ENCODE measurements at places on chromosomes 6 and 20.

- no peak for DNase-seq
Observed at GRCh38 chr6:135423649-135424128, 73.9 kb downstream of the AHI1 start.

DNA sequence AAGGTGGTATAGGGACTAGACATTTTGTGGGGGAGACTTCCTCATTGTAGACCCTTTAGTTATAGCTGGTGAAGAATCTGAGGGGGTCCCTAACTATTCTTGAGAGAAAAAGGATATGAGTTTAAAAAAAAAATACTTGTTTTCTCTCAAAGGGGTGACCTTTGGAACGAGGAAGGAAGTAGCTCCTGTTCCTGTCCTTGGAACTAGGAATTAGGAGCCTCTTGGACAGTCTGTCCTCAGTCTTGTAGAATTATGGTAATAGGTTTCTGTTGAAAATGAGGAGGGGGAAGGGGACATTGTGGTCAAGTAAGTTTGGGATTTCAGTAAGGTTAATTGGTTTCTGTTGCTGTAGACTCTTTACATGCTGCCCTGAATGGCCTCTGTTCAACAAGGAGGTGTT, 56.5 kb downstream of the PLEKHG1 start:
- no peak for DNase-seq

DNA sequence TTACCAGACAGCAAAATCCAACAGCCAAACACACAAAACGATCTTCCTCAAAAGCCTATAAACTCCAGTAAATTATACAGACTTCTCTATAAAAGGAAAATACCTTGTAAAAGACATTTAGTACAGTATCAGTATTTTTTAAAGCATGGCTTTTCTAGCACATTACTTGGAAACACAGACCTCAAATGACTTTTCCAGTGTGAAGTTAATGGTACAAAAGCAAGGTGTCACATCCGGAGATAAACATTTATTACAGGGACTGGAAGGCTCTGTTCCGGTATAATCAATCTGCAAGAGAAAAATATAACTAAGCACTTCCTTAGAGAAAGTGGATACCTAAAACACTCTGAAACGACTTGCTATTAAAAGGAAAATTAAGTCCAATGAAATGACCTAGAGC, 17.1 kb downstream of the TMEM30A start:
- no peak for DNase-seq

GRCh38 chr6:3633711-3634110, 117.8 kb downstream of the PXDC1 start:
- no peak for DNase-seq

DNA sequence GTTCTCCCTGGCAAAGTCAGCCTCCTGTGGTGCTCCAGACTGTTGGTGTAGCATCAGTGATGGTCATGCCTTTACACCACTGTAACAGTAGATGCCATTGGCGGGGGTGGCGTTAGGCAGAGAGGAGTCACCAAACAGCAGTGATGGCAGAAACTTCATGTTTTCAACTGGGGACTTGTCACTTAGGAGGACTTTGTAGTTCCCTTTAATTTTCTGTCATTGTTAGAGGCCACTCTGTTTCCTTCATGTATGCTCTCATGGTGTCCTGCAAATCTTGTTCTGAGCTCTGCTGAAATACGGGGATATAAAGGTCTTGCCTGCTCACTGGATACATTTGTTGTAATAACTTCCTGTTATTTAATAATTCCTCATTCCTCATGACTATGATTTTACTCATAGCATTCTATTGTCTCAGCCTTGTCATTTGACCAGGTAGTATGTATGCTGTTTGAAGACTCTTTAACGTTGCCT, 4.6 kb downstream of the MAP3K4 start:
- no peak for DNase-seq

DNA sequence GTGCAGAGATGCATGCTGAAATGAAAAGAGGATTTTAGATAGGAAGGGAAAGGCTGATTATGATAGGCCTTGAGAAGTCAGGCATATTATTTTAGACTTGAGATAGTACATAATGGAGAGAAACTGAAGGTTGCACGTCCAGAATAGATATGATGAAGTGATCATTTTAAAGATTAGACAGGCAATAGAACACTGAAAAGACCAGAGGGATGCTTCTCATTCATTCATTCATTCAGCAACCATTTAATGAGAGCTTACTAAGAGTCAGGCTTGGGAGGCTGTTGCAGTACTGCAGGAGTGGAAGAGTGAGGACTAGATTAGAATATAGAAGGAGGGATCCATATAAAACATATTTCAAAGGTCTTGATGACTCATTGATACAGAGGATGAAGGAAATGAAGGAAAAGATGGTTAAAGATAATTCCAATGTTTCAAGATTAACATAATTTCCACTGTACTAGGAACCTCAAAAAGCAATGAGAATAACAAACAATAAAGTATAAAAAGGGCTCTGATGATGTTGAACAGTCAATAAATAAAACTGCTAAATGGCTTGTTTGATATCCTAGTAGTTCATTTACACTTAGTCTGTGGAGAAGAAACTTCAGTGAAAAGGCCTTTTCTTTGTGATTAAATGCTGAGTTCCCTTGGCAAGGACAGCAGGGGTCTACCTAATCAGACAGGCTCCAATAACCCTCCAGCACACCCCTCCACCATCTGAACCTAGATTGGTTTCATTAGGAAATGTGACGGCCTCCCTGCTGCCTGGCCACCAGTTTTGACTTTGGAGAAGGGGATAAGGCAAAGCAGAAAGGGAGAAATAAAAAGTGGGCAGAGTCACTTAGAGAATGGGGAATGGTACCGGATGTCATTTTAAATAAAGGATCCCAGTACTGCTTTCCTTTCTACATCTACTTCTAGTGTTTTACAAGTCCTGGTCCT, 5.3 kb upstream of the FBXO9 start:
- DNase-seq: no peak

GRCh38 chr6:130470766-130471165, 104.9 kb downstream of the TMEM200A start:
- DNase-seq: no peak

- DNase-seq: no peak
Observed at GRCh38 chr6:22737331-22737730, 168.0 kb downstream of the HDGFL1 start.

DNA sequence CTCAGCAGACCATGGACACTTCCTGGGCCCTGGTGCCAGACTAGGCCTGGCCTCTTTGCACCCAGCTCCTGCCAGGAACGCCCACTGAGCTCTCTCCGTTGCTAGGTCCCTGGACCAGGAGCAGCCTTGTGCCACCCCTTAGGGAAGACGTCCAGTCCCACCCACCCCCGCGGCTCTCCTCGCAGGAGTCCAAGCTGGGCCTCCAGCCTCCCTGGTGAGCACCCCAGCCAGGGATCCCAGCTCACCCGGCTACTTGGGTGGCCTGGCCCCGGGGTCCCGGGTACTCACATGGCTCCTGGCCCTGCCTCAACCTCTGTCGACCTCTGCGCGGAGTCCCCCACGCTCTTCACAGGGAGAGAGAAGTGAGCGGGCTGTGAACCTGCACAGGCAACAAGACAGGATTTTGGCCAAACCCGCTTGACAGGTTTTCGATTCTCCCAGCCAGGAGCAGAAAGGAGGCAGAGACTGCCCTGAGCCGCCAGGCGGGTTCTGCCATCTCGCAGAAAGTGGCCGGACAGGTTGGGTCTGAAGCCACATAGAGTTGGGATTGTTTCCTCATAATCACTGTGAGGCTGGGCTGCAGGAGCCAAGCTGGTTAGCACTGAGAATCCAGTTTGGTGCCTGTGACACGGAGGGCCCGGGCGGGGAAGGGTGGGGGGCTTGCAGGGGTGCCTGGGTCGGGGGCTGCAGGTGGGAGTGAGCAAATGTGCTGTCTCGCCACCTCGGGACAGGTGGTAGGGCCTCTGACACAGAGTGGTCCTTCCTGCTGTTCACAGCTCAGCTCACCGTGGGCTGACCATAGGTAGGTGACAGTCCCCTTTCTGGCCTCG, at the start of gene RBBP8NL:
TSS of gene RBBP8NL (minus strand) at position 368 of the 830 bp plus-strand sequence. CDS start 7,892 bp downstream, outside the sequence.
- no peak for DNase-seq

Data from stimulated activated CD8-positive, alpha-beta memory T cell treated with anti-CD3 and anti-CD28 coated beads, Interleukin-7, amount 100 ng/mL, for 1 hour (primary cell).